Thymus (tissue), 14 donors: ENCODE measurements at places on chromosomes 4 and X.

- H3K27me3 ChIP-seq, result no peaks in the 10 kb centered on the region
- DNase-seq, result no peak
- no peaks in the 10 kb centered on the region for H3K4me1 ChIP-seq
- no peak overlapping the region for H3K4me3 ChIP-seq
- no peak overlapping the region for H3K27ac ChIP-seq
Observed at GRCh38 chrX:48702032-48702431, 5.5 kb downstream of the SUV39H1 start.

GRCh38 chrX:107686792-107687191 lies 58.5 kb downstream of the PRPS1 start:
- no peaks in the 10 kb centered on the region for H3K27me3 ChIP-seq
- H3K36me3 ChIP-seq, result no peaks in the 10 kb centered on the region
- H3K27ac ChIP-seq, result no peak overlapping the region
- H3K4me3 ChIP-seq, result no peak overlapping the region
- no peak for DNase-seq
- H3K4me1 ChIP-seq, result peaks cover 5% of the 10 kb centered on the region

- no peaks in the 10 kb centered on the region for H3K27me3 ChIP-seq
- H3K36me3 ChIP-seq, result no peaks in the 10 kb centered on the region
- no peaks in the 10 kb centered on the region for H3K4me1 ChIP-seq
- H3K27ac ChIP-seq, result peak overlapping the region; percentile 10
- DNase-seq, result no peak
Observed at GRCh38 chr4:165505958-165506837, 127.4 kb downstream of the CPE start.

DNA sequence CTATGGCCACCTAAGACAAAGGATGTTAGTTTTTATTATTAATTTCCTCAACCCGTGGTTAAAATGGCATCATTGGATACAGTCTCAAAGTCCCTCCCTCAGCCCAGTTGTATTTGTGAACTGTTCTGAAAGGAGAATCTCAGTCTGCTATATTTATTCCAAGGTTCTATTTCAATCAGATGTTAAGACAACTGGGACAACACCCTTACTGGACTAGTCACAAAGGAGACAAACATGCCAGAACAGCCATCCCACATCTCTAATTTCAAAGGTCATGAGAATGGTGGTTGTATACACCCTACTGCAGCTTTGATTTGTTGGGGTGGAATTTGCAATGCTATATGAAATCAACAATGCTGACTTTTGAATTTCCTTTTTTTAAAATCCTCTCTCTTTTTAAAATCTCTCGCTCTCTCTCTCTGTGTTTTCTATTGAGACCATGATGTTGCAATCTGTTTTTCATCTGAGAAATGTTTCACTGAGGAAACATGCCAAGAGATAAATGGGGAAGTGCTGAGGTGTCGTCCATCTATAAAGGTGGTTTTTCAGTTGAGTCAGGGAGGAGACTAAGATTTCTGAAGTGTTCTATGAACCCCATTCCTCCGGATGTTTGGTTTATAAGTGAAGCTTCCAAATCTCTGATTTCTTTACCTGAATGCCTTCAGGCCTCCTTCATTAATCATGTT lies 201.5 kb upstream of the GATB start:
- H3K27me3 ChIP-seq, result no peaks in the 10 kb centered on the region
- no peak for DNase-seq
- H3K36me3 ChIP-seq, result no peaks in the 10 kb centered on the region
- no peak overlapping the region for H3K4me3 ChIP-seq

- no peaks in the 10 kb centered on the region for H3K27me3 ChIP-seq
- H3K27ac ChIP-seq, result no peak overlapping the region
- no peaks in the 10 kb centered on the region for H3K36me3 ChIP-seq
- H3K4me1 ChIP-seq, result no peaks in the 10 kb centered on the region
- no peak for DNase-seq
- H3K4me3 ChIP-seq, result no peak overlapping the region
Observed at GRCh38 chrX:118420462-118420861, 74.6 kb downstream of the WDR44 start.

DNA sequence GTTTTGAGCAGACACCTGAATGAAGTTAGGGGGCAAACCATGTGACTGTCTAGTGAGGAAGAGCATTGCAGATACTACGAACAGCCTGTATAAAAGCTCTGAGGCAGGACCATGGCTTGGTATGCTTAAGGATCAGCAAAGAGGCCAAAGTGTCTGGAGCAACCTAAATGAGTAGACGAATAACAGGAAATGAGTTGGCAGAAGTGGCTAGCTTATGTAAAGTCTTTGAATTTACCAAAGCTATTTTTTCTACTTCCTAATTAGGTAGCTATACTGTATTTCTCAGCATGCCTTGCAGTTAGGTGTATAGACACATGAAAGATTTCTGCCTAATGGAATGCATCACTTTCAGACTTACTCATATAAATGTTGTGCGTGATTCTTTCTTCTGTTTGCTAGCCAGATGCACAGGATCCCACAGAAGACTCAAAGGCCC lies 9.3 kb upstream of the GPRIN3 start:
- no peaks in the 10 kb centered on the region for H3K27me3 ChIP-seq
